ENCODE measurements at places on chromosomes 1 and 21.
A peak's percentile ranks its signal among the peaks of the same experiment; 100 is the strongest.

DNA sequence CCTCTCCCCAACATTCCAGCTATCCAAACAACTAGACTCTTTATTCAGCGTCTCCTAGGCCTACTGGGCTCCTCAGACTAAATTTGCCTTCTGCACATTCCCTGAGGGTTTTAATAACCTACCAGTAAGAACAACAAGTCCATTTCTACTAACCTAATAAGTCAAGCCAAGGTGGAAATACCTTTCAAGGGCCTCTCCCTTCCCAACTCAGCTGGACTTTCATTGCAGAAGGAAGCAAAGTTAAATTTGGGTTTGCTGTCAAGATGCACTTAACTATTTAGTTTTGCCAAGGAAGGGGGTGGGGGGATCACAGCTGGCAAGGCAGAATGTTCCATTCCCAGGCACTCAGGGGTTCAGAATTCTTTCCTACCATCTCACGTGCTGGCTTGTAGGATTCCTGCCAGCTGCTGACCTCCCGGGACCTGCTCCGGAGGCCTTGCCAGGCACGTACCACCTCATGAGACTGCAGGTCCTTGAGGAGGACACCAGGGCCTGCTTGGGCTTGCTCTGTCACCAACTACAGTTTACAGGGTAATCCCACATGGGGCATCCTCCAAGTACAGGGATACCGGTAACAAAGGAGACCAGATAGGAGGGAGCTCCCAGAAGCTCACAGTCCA lies 29.8 kb downstream of the SLC30A1 start:
- no peak for DNase-seq

- DNase-seq = peak; percentile 70
These were observed 8.4 kb downstream of the FOXE3 start for GRCh38 chr1:47424336-47424982.

- DNase-seq = no peak
These were observed 38.9 kb downstream of the RTCA start for GRCh38 chr1:100304921-100305320.

- no peak for DNase-seq
These were observed 15.7 kb upstream of the ETS2 start for GRCh38 chr21:38790059-38790458.

DNA sequence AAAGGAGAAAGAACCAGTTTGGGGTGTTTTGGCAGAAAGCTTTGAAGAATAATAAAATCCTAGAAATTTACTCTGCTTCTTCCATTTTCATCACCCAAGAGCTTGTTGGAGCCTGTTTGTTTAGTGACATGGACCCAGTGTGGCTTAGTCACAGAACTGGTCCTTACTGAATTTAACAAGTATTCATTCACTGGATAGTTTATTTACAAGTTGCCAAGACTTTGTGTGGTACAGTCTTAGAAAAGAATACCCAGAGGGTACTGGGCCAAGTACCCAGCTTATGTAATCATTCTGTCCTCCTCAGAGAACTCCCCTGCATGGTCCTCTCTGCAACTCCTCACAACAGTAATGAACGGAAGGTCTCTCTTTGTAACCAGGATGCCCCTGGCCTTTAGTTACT lies 16.4 kb downstream of the RAB4A start:
- peak; percentile 50 for DNase-seq

DNA sequence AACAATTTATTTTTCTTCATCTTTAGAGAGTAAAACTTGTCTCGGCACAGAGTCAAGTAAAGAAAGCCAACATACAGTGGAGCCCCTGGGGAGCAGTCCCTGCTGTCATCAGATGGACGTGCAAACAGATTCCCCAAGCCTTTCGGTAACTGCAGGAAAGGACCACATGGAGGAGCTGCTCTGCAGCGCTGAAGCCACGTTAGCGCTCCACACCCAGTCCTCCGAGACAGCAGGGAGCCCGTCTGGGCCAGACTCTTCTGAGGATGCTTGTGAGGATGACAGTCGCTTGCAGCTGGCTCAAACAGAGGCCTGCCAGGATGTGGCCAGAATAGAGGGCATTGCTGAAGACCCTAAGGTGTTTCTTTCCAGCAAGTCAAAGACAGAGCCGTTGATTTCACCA lies 77.1 kb upstream of the SCCPDH start:
- DNase-seq = no peak

GRCh38 chr1:15290382-15290781 lies 43.4 kb downstream of the FHAD1 start:
- no peak for DNase-seq

GRCh38 chr1:20900056-20900455 lies 112.9 kb upstream of the HP1BP3 start:
- DNase-seq = no peak
